ENCODE measurements at places on chromosomes 5 and 9.

- DNase-seq, result no peak
Observed at GRCh38 chr5:36694351-36694750, 87.9 kb downstream of the SLC1A3 start.

DNA sequence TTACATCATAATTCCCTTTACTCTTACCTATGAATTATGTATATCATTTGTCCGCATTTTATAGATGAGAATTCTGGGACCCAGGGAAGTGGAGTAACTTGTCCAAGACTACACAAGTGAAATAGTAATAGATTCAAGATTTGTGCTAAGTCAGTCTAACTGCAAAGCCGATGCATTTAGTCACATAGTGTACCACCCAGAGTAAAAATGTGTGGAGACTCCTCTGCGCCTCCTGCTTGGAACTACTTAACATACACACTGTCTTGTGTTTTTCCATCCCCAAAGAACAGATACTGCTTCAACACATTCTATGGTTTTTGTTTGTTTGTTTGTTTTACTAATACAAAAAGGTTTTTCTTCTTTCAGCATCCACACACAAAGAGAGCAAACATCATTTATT lies 729.8 kb downstream of the PRELID2 start:
- no peak for DNase-seq

DNA sequence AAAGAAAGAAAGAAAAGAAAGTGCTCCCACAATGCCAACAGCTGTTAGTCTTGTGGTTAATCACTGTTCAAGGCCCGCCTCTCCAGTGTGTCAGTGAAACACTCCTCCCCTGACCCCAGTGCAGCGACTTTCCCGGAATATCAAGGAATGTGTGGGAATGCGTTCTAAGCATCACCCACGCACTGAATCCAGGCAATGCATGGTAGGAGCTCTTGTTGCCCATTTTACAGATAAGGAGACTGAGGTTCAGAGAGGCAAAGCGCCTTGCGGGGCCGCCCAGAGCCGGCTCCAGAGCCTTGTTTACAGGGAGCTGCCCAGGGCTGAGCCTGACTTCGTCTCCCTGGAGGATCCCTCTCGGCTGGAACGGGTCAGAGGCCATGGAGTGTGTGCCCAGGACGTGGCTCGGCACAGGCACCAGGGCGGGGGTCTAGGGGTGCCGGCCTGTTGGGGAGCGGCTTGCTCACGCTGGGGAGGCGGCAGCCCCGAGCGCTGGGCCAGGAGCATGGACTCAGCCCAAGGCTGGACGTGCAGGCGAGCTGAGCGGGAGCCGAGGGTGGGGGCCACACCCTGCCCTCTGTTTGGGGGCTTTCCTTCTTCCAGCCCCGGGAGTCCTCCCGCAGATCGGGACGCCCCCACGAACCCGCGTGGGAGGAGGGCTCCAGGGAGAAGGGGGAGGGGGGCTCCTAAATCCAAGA lies 823 bp downstream of the ST6GALNAC6 start:
- DNase-seq, result no peak

- no peak for DNase-seq
Observed at GRCh38 chr5:150121448-150122157, 34.0 kb downstream of the PDGFRB start.

DNA sequence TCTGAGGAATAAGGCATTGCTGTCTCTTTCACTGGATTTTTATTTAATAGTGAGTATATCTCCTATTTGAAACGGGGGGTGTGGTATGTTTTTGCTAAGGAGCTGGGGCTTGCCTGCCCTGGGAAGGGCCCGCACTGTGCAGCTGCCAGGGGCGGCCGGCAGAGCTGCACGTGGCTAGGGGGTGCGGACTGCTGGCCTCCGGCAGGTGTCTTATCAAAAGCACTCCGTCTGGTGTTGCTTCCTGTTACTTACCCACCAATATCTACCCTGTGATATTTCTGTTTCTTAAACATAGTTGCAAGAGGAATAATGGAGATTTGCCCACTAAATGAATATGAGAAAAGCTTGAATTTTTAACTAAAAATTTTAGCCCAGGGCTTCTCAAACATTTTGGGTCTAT lies 232.0 kb downstream of the IRX1 start:
- no peak for DNase-seq

GRCh38 chr5:139745132-139745799 lies 50.3 kb upstream of the PSD2 start:
- DNase-seq, result no peak

DNA sequence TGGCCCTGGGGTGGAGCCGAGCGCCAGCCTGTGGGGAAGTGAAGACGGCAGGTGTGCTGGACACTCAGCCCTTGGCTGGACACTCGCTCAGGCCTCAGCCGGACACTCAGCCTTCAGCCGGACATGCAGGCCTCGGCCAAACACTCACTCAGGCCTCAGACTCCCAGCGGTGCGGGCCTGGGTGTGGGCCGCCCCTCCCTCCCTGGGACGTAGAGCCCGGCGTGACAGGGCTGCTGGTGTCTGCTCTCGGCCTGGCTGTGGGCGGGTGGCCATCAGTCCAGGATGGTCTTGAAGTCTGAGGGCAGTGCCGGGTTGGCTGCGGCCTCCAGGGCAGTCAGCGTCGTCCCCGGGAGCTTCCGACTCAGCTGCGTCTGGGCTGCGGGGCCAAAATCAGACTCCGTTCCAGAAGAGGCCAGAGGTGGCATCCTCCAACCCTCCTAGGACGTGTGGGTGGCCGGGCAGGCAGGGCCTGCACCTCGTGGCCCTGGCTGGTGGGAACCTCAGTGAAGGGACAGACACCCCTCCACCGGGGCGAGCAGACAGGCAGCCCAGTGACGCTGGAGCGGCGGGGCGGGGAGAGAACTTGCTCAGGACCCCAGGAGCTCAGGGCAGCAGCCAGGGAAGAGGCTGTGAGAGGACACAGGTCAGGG lies 28.4 kb downstream of the SLC6A18 start:
- no peak for DNase-seq

- no peak for DNase-seq
Observed at GRCh38 chr5:126924331-126925033, 105.9 kb downstream of the MARCHF3 start.

GRCh38 chr5:9878206-9878605 lies 248.1 kb upstream of the TAS2R1 start:
- no peak for DNase-seq

GRCh38 chr9:15293804-15294316 lies 13.2 kb downstream of the TTC39B start:
- DNase-seq, result no peak

GRCh38 chr5:16880547-16880946 lies 55.5 kb downstream of the MYO10 start:
- DNase-seq, result no peak

- no peak for DNase-seq
Observed at GRCh38 chr9:82531795-82532194, 531.1 kb downstream of the RASEF start.

DNA sequence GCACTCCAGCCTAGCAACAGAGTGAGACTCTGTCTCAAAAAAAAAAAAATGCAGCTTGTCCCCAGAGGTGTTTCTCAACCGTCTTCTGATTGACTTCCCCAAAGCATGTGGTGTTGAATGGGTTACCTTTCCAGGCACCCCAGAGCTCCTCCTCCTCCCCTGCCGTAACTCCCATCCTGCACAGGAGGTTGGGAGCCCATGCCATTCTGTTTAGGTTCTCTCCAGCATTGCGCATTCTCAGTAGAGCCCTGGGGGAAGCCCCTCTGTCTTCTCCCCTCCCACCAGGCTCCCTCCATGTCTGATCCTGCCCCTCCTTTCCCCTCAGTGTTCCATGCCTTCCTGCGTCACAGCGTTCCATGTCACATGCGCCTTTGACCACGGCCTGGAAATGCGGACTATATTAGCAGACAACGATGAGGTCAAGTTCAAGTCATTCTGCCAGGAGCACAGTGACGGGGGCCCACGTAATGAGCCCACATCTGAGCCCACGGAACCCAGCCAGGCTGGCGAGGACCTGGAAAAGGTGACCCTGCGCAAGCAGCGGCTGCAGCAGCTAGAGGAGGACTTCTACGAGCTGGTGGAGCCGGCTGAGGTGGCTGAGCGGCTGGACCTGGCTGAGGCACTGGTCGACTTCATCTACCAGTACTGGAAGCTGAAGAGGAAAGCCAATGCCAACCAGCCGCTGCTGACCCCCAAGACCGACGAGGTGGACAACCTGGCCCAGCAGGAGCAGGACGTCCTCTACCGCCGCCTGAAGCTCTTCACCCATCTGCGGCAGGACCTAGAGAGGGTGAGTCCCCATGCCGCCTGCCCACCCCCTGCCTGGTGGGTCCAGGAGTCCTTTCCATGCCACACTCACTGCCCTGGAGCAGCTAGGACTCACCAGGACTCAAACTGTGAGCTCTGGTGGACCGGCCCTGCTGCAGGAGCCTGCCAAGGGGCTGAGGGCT lies 40.6 kb downstream of the JADE2 start:
- no peak for DNase-seq

DNA sequence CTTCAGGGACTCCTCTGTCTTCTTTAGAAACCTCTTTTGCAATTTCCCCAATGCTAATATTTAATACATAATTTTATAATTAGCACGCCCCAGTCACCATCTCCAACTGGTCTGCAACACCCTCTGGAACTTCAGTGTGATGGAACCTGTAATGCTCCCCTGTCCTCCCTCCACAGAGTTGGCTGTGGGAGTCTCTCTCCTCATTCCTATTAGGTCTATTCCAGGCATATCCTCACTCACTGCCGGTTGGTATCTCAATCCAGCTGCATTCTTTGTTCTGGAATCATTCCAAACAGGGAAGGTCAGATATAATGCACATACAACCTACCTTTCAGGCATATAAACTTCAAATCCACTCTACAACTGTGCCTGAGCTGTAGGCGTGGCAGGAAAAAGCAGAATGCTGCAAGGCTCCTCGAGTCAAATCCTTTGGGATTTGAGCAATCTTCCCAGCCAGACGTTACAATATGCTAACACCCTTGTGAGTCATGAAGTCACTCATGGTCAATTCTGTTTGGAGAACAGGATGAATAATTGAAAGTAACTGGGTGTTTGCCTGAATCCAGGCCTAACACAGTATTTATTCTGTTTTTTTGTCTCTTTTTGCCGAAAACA lies 293.8 kb downstream of the CWC27 start:
- no peak for DNase-seq

GRCh38 chr9:135826188-135826545 lies 81.2 kb downstream of the CAMSAP1 start:
- no peak for DNase-seq

DNA sequence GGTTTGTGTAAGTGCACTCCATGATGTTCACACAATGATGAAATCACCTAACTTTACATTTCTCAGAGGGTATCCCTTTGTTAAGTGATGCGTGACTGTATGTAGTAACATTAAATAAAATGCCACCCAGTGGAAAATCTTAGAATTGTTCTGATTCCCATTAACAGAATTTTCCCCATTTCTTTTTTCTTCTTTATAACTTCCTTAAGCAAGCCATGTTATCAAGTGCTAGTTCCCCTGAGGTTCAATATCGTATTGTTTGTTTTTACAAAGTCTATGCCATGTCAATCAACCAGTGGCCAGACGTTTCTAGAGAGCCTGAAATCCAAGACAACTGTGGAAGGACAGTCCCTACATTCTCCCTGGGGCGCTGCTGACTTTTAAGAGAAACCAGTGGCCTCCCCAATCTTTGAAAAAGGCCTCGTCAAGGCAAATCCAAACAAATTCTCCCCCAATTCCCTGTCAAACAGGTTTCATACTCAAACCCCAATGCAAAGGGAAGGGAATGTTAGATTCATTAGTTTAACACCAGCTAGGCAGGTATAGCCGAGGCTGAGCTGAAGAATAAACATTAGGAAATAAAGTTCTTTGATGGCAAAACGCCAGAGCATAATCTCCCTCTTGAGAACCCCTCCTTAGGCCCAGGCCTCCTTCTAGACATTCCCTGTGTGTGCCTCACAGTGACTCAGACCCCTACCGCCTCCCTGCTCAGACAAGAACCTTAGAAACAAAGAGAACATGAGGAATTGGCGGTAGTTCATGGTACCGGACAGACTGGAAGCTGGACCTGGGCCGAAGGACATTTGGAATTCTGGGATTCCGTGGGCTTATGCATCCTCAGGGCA lies 198.7 kb downstream of the GNA14 start:
- DNase-seq, result no peak

DNA sequence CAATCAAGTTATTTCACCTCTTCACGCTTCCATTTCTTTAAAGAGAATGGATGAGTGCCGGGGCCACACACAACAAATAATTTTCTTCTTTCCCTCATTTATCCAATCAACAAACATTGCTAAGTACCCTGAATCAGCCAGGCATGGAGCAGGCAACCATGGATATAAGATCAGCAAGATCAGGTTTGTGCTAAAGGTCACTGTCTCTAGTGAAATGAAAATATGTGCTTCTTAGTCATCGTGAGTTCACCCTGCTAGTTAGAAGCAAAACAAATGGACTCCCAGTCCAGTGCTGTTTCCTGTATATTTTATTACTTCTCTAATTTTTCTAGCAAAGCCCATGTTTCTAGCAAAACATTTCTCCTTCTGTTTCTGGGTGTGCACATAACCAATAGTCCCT lies 629.2 kb downstream of the BNC2 start:
- DNase-seq, result no peak

DNA sequence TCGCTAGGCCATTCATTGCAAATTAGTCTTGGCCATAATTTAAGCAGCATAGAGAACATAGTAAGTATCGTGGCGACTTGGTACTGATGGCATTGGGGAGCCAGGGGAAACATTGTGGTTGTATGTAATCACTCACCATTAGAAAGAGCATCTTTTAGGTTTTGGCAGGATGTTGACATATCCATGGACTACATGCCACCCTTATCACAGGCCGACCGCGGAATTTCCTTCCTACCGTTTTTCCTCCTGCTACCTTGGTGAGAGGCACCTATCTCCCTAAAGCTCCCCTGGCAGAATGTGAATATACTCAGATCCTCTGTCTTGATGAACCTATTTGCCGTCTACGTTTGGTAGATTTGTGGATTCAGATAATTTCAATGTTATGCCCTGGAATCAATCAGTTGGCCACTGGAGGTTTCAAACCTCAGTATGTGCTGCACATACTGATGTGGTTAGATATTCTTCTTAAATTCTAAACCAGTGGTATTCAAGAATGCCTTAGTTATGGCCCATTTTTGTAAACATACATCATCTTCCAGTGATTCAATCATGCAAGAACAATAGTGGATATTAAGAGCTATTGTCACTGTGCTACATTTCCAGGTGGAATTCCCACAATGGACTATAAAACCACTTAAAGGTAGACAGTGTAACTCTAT lies 271.0 kb upstream of the HAPLN1 start:
- no peak for DNase-seq
